ENCODE measurements at places on chromosomes 3 and 15.

DNA sequence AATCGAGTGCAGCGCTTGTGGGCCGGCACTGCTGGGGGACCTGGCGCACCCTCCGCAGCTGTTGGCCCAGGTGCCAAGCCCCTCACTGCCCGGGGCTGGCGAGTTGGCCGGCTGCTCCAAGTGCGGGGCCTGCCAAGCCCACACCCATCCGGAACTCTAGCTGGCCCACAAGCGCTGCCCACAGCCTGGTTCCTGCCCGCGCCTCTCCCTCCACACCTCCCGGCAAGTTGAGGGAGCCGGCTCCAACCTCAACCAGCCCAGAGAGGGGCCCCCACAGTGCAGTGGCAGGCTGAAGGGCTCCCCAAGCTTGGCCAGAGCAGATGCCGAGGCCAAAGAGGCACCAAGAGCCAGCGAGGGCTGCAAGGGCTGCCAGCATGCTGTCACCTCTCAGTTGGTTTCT lies 73.4 kb downstream of the PLXNA1 start:
- no peak for DNase-seq

- no peak for DNase-seq
Measured at GRCh38 chr3:141049681-141050080, 1.5 kb upstream of the SPSB4 start.

DNA sequence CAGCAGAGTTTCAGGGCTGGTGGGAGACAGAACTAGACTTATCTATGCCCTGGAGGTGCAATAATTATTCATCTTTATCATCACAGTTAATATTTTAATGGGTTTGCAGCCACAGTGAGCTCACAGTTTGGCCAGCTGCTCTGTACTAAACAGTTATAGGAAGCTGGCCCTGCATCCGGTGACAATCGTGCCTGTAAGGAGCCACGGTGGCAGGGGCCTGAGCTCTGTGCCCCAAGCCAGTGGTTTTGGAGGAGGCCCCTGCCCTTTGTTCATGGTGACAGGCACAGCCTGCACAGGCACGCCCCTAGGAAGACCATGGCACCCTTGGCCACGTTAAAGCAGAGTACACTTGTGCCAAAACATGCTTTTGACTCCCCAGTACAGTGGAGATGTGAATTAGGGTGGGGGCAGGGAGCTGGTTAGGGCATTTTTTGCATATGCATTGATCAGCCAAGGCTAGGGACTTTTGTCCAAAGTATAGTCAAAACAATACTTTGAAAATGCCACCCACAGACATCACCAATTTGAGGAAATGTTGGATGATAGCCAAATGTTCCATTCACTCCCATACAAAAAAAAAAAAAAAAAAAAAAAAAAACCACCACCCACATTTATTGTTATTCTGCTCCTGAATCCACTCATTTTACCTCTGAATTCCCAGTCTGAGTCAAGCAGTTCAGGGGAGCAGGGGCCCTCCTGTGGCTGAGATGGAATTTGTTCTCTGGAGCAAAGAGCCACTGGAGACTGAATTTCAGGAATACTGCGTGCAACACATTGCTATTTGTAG lies 3.4 kb upstream of the RFTN1 start:
- peak; percentile 30 for DNase-seq

- DNase-seq, result no peak
Measured at GRCh38 chr15:95127356-95127755, 896.0 kb downstream of the MCTP2 start.

- DNase-seq, result peak; percentile 17
Measured at GRCh38 chr15:51024735-51025453, 69.8 kb downstream of the TNFAIP8L3 start.

- no peak for DNase-seq
Measured at GRCh38 chr3:12484983-12485327, 675 bp downstream of the TSEN2 start.

- no peak for DNase-seq
Measured at GRCh38 chr3:184765730-184766074, 46.3 kb upstream of the VPS8 start.

DNA sequence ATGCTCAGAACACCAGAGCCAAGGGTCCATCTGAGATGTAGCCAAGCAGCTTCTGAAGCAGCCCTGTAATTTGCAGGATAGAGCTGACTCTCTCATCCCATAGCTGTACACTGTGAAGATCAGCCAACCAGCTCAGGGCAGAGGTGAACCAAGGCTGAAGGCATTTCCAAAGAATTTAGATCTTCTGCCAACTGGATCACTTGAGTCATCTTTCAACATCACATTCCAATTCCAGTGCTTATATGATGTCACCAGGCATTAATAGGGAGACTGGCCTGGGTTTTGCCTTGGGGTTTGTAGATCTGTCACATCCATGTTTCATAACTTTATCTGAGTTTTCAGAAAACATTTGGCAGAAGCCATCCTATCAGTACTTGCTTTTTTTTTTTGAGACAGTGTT lies 98.2 kb downstream of the NR2F2 start:
- peak; percentile 91 for DNase-seq

GRCh38 chr3:179452872-179453271 lies 1.6 kb upstream of the GNB4 start:
- DNase-seq, result no peak

- DNase-seq, result no peak
Measured at GRCh38 chr3:177039490-177040274, 157.6 kb downstream of the TBL1XR1 start.

GRCh38 chr15:77346245-77347036 lies 73.5 kb downstream of the PEAK1 start:
- no peak for DNase-seq

GRCh38 chr15:48777645-48778330 lies 33.1 kb downstream of the CEP152 start:
- no peak for DNase-seq

GRCh38 chr3:39255503-39256325 lies 24.1 kb downstream of the CX3CR1 start:
- DNase-seq, result no peak

DNA sequence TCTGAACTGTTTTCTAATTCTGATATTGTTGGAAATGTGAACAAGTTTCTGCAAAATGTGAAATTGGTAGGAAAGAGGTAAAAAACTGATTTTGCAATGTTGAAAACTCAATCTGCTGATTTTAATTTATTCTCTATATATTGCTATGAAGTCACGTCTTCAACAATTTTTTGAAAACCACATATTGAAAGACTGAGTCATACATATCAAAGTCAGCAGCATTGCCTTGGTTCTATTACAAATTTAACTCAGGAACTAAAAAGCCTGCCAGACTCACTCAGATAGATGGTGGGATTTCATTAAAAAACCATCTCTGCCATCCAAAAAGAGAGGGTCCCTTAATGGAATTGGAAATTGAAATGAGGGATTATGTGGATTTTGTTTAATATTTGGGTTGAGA lies 351.4 kb downstream of the CNTN3 start:
- no peak for DNase-seq

DNA sequence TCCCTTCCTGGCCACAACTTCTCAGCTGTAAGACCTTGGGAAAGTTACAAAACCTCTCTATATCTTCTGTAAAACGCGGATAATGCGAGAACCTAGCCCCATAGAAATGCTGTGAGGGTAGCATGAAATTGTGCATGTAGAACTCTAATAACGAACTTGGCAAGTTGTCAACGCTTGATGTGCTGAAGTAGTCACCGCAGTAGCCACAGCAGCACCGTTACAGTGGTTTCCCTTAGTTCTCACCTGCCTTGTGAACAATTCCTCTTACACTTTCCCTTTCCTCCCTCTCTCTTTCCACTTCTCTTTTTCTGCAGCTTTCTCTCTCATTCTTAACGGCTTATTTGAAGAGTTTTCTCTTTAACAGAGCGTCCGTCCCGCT lies 447 bp upstream of the SHQ1 start:
- DNase-seq, result no peak

DNA sequence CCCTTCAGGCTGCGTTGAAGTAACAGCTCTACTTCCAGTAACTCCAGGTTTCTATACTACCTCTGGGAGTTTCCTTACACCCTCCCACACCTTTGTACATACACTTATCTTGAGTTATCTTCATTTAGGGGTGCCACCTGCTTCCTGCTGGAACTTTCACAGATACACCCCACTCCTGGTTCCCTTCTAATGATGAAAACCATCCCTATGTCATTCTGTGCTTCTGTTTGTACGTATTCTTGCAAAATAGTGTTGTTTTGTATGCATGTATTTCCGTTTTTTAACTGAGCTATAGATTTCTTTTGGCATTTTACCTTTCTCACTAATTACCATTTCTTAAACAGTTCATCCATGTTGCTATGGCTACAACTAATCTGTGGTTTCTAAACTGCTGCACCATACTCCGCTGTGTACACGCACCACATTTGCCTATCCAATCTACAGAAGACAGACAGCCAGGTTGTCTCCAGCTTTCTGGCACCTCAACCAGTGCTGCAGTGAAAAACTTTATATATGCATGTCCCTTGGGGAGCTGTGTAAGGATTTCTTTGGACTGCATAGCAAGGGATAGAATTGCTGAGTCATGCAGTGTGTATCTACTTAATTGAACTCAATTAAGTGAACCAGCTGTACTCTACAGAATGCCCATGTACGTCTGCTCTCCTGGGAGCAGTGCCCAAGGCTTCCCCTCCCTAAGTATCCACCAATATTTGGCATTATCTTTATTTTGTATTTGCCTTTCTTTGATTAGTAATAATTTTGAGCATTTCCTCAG lies 61.4 kb upstream of the ST8SIA2 start:
- DNase-seq, result no peak

- DNase-seq, result no peak
Measured at GRCh38 chr3:40337136-40338108, 27.9 kb downstream of the EIF1B start.

DNA sequence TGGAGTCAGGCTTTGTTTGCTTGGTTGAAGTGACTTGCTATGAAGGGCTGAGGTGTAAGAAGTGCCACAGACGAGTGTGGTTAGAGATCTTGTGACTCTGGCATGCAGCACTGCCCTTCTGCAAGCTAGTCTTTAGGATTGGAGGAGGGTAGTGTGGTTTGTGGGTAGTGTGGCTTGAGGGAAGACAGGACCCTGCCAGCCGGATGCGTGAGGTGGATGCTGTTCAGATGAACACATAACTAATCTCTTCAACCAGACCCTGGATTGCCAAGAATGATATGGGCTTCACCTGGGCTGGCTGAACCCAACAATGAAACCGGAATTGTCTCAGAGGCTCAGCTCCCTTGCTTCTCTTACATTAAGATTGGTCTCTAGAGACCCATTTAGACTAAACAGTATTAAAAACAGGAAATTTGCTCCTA lies 32.7 kb downstream of the STARD9 start:
- DNase-seq, result no peak

DNA sequence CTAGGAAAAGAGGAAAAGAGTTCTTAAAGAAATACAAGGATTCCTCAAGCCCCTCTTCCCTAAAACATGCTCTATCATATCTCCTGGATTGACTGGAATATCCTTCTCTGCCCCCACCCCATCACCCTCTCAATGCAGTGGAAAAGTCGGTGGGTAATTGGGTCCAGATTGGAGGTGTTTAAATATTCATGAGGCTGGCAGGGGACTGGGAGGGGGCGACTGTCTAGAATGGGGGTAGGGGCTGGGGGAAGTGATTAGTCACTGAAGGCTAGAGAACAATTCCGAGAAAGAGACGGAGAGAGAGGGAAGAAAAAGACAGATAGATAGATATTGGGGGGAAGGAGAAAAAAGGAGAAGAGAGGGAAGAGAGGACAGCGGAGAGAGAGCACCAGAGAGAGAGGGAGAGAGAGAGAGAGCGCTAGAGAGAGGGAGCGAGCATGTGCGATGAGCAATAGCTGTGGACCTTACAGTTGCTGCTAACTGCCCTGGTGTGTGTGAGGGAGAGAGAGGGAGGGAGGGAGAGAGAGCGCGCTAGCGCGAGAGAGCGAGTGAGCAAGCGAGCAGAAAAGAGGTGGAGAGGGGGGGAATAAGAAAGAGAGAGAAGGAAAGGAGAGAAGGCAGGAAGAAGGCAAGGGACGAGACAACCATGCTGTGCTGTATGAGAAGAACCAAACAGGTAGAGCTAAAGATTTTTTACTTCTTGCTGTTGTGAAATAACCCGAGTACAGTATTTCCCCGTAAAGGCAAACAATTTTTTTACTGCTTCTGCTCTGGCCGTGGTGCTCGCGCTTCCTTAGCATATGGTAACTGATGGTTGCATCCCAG lies at the start of gene GAP43:
GAP43 (plus strand) TSS at position 467 of the 825 bp plus-strand sequence; CDS start at position 647, 180 bp downstream.
- peak; percentile 51 for DNase-seq

- no peak for DNase-seq
Measured at GRCh38 chr3:13404626-13405452, 15.3 kb downstream of the NUP210 start.

GRCh38 chr3:160434071-160434470 lies 15.5 kb downstream of the TRIM59 start:
- no peak for DNase-seq

- DNase-seq, result no peak
Measured at GRCh38 chr15:44882499-44882968, 74.0 kb upstream of the TERB2 start.

- DNase-seq, result peak; percentile 3
Measured at GRCh38 chr3:41200669-41201021, 1.3 kb downstream of the CTNNB1 start.

- DNase-seq, result no peak
Measured at GRCh38 chr3:8444883-8445282, 56.7 kb upstream of the LMCD1 start.

DNA sequence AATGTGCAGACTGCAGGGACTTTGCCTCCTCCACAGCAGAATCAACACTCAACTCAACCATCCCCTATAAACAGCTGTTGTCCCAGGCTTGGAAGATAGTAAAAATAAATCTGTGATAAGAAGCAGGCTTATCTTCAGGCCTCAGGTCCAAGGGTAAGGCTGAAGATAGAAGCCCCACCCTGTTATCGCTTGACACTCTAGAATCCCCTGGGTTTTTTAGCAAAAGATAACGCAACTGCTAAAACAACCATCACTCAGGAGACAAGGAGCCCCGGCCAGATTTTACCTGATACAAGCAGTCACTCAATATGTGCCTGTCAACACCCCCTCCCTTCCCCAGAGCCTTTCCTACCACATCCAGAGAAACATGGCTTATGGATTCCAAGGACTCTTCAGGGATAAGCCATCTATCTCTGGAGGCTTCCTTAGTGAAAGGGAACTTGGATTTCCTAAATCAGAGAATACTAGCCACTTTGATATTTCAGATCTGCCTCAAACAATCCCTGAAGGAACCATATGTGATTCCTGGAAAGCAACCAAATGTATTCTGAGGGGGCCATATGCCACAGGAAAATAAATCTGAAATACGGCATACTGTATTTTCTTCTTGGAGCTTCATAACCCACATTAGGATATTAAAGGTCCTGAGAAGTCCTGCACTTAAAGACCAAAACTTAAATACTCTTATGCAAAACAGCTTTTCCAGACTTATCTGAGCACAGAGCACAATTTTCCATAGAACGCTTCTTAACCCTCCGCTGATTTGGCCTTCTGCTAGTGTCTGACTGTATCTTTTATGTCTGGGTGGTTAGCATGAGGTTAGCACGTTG lies 60.4 kb downstream of the LYZL4 start:
- no peak for DNase-seq

- no peak for DNase-seq
Measured at GRCh38 chr3:151900460-151900859, 27.0 kb downstream of the SUCNR1 start.

Measured in fibroblast of the conjunctiva (primary cell).